ENCODE measurements at places on chromosomes 7 and 10.

GRCh38 chr10:35347121-35347562 is 10.8 kb downstream of the CCNY start:
- peak; percentile 27 for DNase-seq

DNA sequence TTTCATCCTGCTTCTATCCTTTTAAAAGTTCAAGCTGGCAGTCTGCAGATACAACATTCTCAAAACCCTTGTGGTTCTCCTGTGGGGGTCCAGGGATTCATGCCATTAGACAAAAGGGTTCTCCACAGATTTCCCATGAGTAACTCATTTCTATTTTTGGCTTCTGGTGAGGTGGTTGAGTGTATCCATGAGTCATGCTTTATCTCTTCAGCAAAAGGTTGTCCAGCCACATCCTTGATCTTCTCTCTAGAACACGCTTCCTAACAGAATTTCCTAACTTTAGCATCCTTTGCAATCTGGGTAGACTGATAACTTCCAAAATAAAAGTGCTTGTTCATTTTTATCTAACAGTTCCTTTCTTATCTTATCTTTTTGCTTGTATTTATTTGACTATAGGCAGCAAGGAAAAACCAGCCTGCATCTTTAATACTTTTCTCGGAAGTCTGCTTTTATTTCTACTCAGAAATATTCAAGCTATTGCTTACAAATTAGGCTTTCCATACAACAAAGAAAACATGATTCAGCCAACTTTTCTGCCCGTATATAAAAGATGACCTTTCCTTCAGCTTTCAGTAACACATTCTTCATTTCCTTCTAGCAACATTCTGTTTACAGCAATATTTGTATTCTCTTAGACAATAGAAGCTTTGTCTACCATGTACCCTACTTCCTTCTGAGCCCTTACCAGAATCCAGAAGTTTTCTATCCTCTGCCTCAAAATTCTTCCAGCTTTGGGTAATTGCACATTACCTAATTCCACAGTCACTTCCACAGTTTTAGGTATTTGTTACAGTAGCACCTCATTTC is 79.3 kb upstream of the IL6 start:
- peak; percentile 83 for DNase-seq

DNA sequence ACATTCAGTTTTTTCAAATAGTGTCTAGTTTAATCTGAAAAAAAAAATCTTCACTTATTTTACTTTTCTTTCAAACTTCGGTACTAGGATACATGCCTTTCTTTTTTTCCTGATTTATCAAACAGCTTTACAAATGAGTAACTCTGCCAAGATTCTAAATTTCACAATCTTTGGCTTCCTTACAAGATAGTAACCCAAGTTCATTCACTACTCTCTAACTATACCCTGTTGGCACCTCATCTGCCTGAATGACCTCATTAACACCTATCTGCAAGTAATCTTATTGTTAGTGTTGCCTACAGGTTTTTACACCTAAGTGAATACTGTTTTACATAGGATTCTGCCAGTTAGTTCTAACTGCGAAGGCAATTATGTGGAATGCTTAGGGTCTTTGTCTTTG is 159.8 kb downstream of the FOXP2 start:
- peak; percentile 57 for DNase-seq

DNA sequence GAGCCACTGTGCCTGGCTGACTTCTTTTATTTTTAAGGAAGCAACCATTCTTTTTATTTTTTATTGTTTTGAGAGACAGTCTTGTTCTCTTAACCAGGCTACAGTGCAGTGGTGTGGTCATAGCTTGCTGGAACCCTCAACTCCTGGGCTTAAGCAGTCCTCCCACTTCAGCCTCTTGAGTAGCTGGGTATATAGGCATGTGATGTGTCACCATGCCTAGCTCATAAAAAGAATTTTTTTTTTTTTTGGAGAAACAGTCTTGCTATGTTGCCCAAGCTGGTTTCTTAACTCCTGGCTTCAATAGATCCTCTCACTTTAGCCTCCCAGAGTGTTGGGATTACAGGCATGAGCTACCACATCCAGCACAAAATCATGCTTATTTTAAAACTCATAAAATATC is 5.8 kb downstream of the MCU start:
- peak; percentile 77 for DNase-seq

DNA sequence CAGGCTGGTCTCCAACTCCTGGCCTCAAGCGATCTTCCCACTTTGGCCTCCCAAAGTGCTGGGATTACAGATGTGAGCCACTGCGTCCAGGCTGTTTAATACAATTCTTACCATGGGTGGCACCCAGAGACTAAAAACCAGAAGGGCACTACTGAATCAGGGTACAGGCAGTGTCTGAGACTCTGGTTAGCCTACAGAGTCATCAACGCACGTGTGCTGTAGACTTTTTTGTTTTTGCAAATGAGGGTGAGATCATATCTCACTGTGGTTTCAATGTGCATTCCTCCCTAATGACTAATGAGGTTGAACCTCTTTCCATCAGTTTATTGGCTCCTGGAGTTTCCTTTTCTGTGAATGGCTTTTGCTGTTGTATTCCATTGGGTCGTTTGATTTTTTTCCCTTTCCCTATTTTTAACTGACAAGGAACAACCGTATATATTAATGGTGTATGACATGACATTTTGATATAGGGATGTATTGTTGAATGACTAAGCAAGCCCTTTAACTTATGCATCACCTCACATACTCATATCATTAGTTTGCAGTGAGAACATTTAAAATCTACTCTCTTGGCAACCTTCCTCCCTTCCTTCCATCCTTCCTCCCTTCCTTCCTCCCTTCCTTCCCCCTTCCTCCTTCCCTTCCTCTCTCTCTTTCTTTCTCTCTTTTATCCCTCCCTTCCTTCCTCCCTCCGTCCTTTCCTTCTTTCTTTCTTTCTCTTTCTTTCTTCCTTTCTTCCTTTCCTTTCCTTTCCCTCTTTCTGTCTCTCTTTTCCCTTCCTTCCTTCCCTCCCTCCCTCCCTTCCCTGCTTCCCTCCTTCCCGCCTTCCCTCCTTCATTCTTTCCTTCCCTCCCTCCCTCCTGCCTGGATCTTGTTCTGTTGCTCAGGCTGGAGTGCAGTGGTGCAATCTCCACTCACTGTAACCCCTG is 9.3 kb upstream of the TMEM270 start:
- DNase-seq, result peak; percentile 96

GRCh38 chr10:132336919-132337407 is 5.0 kb downstream of the LRRC27 start:
- no peak for DNase-seq

- no peak for DNase-seq
These were observed 66.0 kb upstream of the DOCK1 start for GRCh38 chr10:126839094-126839761.

DNA sequence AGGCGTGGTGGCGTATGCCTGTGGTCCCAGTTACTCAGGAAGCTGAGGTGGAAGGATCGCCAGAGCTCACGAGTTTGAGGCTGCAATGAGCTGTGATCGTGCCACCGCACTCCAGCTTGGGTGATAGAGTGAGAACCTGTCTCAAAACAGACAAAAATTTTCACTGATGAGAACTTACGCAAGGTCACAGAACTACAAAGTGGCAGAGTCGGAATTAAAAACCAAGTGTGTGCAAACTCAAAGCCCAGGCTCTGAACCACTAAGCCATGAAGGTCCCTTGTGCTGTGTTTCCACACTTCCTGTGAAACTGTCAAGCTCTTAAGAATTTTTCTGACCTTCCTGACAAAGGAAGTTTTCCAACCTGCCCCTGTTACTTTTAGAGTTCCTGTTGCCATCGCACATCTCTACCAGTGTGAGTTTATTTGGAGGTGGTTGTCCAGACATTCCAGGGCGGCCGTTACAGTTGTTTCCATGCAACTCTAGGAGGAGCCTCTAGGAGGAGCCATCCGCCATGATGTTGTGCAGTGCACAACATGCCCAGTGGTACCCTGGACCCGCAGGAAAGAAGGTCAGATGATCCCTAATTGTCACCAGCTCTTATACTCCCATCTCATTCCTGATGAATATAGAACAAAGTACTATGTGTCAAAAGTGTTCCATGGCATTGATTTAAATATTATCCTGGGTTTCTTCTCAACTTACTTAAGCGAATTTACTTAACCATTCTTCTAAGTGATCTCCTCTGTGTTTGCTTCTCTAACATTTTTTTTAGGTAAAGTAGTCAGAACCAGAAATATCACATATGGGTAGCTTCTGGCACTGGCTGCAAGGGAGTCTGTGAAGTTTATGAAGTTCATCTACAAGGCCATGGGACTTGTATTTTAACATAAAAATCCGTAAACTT is 49.0 kb upstream of the LYZL1 start:
- DNase-seq, result peak; percentile 3

GRCh38 chr10:61470740-61471139 is 17.6 kb upstream of the TMEM26 start:
- no peak for DNase-seq

GRCh38 chr7:121394709-121395140 is 1.4 kb downstream of the FAM3C start:
- no peak for DNase-seq

DNA sequence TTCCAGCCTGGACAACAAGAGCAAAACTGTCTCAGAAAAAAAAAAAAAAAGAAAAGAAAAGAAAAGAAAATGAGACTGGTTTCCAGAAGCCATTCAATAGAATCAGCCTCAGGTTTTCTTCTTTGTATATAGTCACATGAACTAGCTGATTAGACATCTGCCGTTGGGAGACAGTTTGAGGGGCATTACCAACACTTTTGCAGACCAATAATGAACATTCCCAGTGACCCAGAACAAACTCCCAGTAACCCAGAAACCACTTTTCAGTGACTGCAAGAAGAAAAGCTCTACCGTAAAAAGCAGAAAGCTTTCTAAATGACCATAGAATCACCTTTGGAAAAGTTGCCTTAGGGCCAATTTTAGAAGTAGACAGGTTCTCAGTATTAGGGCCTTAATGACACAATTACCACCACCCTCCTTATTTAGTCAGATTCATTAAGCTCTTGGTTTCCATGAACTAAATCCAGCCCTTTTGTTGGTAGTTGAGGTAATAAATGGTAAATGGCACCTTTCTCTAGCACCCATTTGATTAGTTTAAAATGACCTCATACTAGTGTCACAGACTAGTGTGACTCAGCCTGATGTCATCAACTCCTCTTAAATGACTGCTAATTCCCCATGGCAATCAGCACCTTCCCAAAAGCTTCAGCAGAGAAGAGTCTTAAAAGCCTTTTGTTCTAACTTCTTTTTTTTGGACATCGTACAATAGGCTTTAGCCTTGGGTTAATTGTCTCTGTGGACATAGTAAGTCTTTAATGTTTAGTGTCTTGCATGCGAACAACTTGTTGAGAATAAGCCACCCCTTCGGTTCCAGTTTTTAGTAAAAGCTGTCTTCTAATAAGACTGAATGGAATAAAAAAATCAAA is 33.6 kb upstream of the XRCC2 start:
- DNase-seq, result no peak
